ENCODE measurements at places on chromosomes 3 and 15.

GRCh38 chr3:139327861-139328260 lies 16.0 kb upstream of the MRPS22 start:
- DNase-seq: no peak

- DNase-seq: no peak
Observed at GRCh38 chr3:53478921-53479664, 15.3 kb upstream of the CACNA1D start.

DNA sequence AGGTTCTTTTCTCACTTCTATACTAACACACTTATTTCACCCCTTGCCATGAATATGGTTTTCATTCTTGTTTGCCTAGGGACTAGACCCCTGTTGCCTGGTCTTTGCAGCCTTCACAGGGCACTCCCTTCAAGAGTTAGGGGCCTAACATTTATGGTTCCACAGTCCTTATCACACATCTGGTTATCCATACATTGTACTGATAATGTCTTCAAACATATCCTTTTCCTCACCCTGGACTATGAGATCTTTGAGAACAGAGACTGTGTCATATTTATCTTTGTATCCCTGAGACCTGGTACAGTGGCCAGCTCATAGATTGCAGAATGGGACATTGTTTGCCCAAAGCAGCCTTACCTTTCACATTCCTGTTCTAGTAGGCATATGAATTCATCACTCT lies 106.2 kb downstream of the CMSS1 start:
- no peak for DNase-seq

GRCh38 chr3:138399766-138400165 lies 34.6 kb upstream of the ESYT3 start:
- no peak for DNase-seq

GRCh38 chr15:38130205-38130567 lies 122.5 kb upstream of the SPRED1 start:
- DNase-seq: no peak

- DNase-seq: no peak
Observed at GRCh38 chr15:90248789-90249202, 560 bp upstream of the TTLL13 start.

DNA sequence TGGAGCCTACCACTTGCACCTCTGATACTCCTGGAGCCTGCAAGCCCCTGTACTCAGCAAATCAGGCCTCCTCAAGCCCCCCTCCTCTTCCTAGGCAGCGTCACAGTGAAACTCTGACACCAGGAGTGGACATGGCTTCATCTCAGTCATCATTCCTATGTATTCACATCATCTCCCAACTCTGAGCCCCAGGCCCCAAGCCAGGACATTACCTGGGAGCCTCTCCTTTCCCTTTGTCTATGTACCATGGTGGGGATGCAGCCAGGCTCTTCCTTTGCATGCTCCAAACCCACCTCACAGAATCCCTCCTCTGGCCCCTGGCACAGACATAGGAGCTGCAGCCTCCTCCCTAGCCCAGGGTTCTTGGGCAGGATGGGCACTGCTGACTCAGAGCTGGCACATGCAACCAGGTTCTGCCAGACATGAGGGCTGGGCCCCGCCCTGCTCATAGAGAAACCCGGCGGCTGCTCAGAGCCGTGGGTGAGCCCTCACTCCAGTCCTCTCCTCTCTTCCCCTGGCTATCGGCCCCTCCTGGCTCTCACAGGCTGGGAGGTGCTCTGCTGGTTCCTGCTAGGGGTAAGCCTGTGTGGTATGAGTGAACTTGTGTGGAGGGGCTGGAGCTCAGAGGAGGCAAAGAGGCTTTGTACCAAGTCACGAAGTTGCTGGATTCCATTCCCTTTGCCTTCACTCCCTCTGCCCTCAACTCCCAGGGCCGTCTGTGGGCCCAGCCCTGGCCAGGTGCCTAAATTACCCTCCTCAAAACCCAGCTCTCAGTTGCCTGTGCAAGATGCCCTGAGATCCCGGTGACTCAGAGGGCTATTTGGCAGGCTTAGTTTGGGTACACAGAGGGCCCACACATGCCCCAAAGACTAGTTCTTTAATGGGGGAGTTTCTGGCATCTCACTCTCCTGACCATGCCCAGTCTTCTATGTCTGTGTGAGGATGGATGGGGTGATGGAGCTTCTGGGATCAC lies 1.9 kb upstream of the PLCD1 start:
- DNase-seq: peak; percentile 58

GRCh38 chr15:72492733-72493132 lies 18.6 kb downstream of the ARIH1 start:
- DNase-seq: no peak

- no peak for DNase-seq
Observed at GRCh38 chr15:82805994-82806406, at the start of gene FSD2. Gene FSD2 (minus strand): TSS chr15:82806069. CDS start chr15:82787390, 18,679 bp downstream.

- DNase-seq: no peak
Observed at GRCh38 chr3:43203022-43203421, 83.3 kb upstream of the SNRK start.

DNA sequence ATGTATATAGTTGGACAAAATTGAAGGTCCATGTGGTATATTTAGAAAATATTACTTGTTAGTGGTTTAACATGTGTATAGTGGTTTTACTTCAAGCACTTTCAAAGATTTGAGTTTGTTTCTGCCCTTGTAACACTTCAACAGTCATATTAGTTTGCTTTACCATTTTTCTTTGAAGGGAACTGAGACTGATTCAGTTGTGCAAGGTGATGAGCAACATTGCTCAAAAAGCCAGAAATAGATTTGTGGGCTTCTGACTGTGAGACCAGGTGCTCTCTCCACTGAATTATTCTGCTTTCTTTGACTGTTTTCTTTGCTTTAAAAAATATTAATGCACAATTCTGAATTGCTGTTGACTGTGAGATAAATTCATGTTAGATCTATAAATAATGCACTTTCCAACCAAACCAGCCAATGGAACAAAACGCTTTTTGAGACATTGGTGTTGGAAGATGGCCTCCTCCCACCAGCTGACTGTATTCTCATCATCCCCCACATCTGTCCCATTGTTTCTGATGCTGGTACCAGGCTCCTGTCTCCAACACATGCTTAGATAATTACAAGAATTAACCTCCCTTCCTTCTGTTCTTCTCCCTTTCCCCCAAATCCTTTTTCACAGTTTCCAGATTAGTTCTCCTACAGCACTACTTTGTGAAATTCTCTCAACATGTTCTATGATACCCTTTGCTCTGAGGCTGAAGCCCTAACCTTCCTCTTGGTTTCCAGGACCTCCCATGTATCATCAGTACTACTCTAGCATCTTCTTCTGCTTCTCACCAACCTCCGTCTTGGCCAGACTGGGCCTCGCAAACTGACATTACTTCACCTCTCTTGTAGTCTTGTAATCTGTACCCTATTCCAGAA lies 27.9 kb downstream of the PLCL2 start:
- no peak for DNase-seq

GRCh38 chr3:124699686-124700396 lies 30.4 kb upstream of the UMPS start:
- DNase-seq: no peak

Measured in stimulated activated CD4-positive, alpha-beta T cell treated with anti-CD3 and anti-CD28 coated beads, Interleukin-2, amount 100 ng/mL, for 4 hours (primary cell).